Stimulated activated CD4-positive, alpha-beta T cell treated with anti-CD3 and anti-CD28 coated beads, Interleukin-1b, Interleukin-23, amount 100 ng/mL, for 1 hour (primary cell): ENCODE measurements at places on chromosomes 2 and 18.

GRCh38 chr18:27136208-27136535 is 48.9 kb downstream of the CHST9 start:
- no peak for DNase-seq

- no peak for DNase-seq
These were observed 718.2 kb downstream of the DPP10 start for GRCh38 chr2:115160531-115161080.

GRCh38 chr2:17918789-17919188 is 40.3 kb downstream of the KCNS3 start:
- DNase-seq, result no peak

GRCh38 chr2:44651974-44652373 is 289.5 kb upstream of the SIX3 start:
- DNase-seq, result no peak

- no peak for DNase-seq
These were observed 31.3 kb upstream of the BIN1 start for GRCh38 chr2:127138281-127138680.

DNA sequence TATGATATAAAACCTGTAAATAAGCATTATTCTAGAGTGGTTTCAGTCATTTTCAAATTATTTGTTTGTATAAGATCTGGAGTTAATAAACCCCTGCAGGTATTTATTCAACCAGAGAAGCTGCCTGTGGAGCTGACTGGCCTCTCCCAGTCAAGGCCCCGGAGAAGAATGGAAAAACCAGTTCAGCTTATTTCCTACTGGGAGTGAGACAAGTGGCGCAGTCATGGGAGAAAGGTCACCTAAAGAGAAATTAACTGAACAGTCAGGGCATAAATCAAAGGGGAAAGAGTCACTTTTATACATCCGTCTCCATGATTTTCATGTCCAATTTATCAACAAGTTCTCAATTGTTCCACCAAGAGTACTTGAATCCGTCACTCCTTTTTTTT is 240.9 kb downstream of the RNF152 start:
- no peak for DNase-seq

DNA sequence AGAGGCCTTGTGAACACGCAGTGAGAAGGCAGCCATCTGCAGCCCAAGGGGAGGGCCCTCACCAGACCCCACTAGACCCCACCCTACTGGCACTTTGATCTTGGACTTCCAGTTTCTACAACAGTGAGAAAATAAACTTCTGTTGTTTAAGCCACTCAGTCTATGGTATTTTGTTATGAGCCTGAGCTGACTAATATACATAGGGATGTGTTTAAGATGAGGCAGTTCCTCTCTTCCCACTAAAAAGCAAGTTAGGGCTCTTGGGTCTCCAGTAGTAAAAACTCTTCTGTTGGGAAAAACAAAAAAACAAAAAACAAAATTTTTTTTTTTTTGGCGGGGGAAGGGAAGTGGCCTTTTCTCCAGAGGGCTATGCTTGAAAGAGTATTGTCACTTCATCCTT is 233.2 kb upstream of the SMAD7 start:
- DNase-seq, result no peak

DNA sequence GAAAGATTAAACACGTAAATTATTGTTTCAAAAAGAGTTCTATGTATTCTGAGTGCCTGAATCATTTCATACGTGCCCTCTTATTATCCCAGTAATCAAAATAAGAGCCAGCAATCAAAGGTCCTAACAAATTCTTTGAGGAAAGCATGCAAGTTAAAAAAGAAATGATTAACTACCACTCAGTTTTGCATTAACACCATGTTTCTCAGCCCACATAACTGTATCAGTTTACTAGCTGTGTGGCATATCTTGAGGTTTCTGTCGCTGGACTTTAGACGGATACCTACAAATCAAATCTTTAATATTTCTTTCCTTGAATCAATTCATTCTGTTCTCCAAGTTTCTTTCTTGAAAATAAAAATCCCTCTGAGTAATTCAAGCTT is 668.9 kb upstream of the CHAC2 start:
- no peak for DNase-seq

- no peak for DNase-seq
These were observed 6.5 kb upstream of the PPP3R1 start for GRCh38 chr2:68258851-68259250.

DNA sequence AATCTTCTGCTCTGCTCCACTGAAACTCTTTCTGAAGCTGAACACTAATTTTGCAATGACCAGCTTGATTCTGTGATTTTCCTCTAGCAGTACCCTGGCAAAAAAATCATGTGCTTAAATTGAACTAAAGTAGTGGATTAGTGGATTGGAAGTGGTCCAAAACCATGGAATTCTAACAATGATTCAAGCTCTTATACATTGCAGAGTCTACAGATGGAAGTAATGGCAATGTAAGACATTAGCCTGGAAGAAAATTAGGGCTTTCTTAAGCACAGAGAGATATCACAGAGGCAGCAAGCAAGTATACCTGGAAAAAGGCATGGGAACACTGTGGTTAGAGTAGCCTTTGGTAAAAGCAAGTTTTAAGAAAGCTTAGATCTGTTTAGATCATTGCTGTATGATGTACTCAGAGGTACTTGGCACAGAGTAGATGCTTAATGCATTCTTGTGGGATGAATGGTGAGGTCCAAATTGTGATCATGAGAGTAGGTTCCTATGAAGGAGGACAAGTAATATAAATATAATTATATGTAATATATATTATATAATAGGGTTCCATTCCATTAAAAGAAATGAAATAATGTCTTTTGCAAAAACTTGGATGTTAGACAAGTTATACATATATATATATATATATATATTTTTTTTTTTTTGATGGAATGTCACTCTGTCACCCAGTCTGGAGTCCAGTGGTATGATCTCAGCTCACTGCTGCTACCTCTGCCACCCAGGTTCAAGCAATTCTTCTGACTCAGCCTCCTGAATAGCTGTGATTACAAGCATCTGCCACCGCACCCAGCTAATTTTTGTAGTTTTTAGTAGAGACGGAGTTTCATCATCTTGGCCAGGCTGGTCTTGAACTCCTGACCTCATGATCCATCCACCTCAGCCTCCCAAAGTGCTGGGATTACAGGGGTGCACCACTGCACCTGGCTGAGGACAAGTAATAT is 172.2 kb upstream of the SCN7A start:
- DNase-seq, result no peak

DNA sequence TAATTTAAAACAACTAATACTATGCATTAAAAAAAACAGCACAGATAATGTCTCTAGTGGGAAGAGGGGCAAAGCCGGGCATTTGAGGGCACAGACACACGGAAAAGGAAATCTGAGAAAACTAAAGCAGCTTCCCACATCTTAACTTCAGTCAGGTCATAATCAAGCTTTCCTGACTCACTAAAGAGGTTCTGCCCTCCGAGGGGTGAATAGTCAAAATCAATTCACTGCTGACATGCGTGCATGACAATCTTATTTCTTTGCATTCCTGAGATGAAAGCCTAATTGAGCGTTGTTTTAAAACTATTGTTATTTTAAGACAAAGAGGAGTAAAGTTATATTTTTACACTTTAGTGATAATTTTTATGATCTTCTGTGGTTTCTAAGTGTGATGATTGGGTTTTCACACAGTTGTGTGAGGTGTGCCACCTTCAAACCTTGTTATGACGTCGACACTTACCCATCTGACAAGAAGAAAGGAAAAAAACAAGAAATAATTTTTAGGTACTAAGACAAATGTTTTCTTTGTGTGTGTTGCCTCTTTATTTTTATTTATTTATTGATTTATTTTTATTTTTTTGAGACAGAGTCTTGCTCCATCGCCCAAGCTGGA is 90.9 kb downstream of the GATA6 start:
- DNase-seq, result no peak

- DNase-seq, result no peak
These were observed 568.7 kb downstream of the GALR1 start for GRCh38 chr18:77818328-77818727.

DNA sequence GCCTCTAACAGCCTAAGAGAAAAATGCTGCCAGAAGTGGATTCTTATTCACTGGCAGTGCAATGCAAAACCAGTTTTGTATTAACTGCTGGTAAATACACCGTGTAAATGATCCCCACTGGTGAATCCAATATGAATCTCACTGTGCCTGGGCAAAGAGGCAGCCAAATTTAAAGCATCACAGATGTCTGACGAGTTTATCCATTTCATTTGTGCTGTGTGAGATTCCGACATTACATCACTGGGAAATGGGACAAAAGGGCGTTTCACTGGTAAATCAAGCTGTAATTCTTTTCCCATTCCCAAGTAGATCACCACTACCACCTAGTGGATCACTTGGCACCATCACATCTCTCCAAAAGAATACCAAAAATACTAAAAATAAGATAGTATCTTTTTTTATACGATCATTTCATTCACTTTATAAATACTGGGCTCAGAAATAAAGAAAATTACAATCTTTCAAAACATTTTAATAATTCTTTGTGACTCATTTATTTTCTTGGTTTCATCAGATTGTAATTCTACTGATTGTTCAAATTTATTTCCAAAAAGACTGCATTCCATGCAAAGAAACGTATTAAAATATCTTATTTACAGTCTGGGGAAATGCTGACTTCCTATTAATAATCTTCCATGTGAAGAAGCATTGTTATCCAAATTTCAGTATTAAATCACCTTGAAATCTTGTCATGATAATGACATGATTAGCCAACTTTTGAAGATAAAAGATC is 125.6 kb downstream of the GRB14 start:
- DNase-seq, result no peak

DNA sequence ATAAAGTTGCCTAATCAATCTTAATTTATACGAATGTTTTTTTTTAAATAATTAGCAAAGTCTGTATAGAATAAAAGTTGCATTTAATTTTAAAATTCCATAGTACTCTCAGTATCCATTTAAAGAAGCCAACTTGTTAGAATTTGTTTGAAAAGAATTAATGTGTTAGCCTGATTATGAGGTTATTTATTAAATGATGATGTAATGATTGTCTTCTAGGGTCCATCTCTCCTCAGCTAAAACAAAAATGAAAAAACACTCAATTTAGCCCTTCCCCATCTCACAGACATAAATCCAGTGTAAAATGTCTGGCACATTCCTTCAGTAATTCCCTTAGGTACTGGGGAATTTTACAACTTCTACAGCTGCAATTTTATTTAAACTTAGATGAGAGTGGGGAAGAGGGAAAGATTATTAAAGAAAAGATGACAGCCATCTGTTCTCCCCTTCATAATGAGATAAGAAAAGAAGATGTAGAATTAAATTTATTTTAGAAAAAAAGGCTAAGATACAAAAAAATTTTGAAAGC is 68.6 kb downstream of the BARD1 start:
- DNase-seq, result no peak

DNA sequence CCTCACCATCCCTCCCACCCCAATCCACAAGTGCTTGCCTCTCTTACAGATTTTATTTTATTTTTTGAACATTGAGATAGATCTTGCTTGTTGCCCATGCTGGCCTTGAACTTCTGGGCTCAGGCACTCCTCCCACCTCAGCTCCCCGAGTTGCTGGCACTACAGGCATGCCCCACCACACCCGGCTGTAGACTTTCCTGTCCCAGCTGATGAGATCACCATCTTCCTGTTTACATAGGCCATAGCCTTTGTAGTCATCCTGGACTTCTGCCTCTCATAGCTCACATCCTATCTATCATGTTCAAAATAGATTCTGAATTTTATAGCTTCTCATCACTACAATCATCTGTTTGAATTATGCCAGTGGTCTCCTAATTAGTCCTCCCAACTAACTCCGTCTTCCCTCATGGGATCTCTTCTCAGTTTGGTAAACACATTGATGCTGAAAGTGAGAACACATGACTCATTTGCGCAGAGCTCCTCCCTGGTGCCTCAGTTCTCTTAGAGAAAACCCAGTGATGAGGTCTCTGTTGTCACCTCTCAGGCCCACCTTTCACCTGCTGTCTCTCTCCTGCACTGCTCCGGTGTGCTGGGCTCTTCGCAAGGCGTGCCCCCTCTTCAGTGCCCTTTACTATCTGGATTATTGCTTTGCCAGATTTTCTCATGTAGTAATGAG is 243.0 kb downstream of the ZNF407 start:
- no peak for DNase-seq

DNA sequence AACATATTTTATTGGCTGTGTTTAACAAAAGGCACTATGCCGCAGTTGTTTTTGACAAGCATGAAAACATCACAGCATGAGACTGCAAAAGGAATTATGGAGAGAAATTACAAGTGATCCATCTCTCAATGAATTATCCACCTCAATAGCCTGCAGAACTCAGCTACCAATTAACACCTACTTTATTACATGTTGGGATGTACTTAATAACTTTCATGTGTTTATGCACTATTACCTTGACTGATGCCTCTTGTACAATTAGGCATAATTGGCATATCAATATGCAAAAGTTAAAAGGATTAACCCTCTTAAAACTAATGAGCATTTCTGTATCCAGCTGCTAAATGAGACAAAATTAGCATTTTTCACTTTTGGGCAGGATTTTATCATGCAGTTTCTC is 27.8 kb downstream of the ARHGAP15 start:
- DNase-seq, result no peak

GRCh38 chr18:66571845-66572244 is 32.0 kb downstream of the CDH19 start:
- DNase-seq, result no peak

GRCh38 chr2:9247177-9247576 is 40.6 kb downstream of the ASAP2 start:
- DNase-seq, result no peak

DNA sequence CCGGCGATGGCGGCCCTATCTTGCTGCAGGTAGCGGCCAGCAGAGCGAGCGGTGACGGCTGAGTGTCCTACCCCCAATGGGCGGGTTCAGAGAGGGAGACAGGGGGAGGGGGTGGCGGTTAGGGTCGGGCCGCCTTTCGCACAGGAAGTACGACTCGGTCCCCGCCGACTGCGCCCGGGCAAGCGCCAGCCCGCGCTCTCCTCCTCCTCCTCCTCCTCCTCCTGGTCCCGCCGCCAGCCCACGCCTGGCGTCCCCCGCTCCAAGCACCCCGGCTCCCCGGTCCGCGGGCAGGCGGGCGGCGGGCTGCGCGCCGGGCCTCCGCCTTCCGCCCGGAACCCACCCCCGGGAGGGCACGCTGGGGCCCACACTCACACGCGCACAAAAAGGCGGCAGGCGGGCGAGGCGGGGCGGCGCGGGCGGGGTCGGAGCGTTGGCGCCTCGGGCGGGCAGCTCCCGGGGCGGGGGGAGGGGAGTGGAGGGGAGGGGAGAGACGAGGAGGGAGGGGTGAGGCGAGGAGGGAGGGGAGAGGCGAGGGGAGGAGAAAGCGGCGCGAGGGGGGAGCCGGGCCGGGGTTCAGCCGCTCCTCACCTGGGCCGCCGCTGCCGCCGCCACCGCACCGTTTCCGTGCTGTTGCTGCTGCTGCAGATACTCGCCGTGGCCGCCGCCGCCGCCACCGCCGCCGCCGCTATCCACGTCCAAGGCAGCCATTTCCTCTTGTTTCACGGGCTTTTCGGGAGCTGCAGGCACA is 1.2 kb downstream of the SP3 start:
- peak; percentile 86 for DNase-seq

- no peak for DNase-seq
These were observed 128.3 kb upstream of the ETAA1 start for GRCh38 chr2:67268797-67269196.

GRCh38 chr18:26096852-26097251 is 6.4 kb upstream of the SS18 start:
- no peak for DNase-seq
